ENCODE measurements at places on chromosomes 13 and 19.

DNA sequence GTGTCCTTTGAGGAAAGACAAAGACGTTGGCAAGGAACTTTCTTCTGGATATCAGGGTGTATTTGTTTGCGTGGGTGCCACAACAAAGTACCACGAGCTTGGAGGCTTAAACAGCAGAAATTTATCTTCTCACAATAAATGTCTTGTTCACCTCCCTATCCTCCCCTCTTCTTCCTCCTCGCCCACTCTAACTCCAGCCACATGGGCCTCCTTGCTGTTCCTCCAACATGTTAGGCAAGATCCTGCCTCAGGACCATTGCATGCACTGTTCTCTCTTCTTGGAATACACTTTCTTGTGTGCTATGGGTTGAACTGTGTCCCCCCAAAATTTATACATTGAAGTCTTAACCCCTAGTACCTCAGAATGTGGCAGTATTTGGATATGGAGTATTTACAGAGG, 45.7 kb downstream of the VAV1 start:
- no peak for DNase-seq

DNA sequence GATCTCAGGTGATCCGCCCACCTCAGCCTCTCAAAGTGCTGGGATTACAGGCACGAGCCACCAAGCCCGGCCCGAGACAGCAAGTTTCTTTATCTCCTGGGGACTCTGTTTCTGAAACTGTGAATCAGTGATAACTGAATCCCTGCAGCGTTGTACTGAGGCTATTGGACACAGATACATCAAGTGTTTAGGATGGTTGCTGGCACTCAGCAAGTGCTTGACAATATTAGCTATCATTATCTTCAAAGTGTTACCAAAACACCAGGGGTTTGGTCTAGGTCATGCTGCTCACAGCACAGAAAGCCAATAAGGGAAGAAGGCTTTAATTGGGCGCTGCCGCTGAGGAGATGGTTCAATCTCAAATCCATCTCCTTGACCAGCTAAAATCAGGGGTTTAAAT, 20.5 kb upstream of the PNMA8C start:
- no peak for DNase-seq

DNA sequence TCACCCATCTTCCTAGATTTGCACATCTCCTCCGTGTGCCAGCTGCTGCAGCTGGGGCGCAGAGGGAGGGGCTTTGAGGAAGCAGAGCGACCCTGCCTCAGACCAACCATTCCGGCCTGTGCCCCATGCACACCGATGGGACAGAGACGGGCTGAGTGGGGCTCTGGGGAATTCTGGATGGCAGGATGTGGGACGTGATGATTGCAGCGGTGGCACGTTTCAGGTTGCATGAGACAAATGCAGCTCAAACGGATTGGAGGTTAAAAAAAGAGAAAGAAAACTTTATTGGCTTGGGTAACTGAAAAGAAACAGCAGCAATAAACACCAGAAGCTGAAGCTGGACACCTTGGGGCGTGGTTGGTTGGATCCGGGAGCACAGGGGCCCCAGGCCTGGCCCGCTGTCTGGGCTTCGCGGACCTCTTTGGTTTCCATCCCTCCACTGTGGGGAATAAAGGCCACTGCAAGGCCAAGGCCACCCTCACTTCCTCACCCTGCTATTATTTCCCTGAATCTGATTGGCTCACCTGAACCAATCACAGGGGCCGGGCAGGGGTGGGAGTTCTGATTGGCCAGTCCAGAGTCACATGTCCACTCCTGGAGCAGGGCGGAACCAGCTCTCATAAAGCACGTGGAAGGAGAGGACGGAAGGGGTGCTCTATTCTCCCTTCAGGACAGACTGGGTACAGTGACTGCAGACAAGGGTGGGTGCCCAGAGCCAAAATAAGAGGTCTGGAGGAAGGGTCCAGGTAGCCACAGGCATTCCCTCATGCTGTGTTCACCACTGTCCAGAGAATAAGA, 6.1 kb upstream of the ZNF787 start:
- DNase-seq = no peak

DNA sequence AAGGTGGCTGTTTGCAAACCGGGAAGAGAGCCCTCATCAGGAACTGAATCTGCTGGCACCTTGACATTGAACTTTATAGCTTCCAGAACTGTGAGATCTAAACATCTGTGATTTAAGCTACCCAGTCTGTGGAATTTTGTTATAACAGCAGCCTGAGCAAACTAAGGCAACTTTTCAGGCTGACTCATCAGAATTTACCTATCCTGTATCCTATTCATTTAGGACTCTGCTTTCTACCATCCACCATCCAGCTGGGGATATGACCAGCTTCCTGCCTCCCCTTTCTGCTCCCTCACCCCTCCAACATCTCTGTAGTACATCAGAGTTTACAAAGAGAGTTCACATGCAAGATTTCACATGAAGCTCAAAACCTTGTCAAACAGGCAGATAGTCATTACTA, 11.1 kb upstream of the CNMD start:
- no peak for DNase-seq

DNA sequence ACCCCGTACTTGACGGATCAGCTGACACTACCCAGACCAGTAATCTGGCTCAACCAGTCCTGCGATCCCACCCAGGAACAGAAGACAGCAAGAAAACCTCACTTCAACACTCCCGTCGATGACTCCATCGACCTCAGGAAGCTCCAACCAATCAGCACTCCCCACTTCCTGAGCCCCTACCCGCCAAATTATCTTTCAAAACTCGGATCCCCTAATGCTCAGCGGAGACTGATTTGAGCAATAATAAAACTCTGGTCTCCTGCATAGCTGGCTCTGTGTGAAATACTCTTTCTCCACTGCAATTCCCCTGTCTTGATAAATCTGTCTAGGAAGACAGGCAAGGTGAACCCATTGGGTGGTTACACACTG, 1.2 kb downstream of the LSM4 start:
- no peak for DNase-seq

GRCh38 chr19:53704011-53704410, 72.2 kb downstream of the DPRX start:
- DNase-seq = no peak

GRCh38 chr13:72652681-72653080, 74.7 kb downstream of the MZT1 start:
- DNase-seq = no peak

DNA sequence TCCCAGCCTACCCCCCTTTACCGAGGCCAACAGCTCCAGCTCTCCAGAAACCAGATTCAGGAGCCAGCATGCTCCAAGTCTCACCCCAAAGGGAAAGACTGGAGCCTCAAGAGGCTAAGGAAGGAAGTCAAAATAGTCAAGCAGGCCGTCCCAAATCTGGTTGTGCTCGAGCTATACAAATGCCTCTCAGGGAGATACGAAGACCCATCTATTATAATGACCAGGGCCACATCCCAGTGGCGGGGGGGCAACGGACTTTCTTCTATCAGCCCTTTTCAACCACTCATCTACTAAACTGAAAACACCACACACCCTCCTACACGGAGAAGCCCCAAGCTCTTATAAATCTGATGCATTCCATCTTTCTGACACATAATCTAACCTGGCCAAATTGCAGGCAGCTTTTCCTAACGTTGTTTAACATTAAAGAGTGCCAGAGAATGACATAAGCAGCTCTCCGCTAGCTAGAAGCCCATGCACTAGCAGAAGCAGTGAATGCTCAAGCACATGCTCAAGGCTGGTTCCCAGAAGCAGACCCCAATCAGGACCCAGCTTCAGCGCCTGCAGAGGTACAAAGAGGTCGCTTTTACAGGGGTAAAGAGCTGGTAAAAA, 104.6 kb upstream of the ZNF98 start:
- DNase-seq = no peak

DNA sequence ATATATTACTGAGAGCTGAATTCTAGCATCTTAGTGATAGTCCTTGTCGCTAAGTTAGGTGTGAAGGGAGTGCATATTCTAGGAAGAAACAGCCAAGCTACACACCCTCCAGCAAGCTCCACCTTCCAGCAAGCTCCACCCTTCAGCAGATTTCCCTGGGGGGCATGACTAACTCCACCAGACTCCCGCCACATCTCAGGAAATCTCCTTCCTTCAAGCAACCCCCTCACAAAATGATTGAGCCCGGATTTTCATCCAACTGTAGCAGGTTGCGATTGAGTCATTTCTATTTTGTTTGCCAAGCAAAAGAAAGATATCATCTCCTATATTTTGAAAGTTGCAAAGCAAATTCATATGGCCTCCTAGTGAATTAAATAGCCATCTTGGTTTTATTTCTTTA, 162.1 kb upstream of the TMTC4 start:
- no peak for DNase-seq

DNA sequence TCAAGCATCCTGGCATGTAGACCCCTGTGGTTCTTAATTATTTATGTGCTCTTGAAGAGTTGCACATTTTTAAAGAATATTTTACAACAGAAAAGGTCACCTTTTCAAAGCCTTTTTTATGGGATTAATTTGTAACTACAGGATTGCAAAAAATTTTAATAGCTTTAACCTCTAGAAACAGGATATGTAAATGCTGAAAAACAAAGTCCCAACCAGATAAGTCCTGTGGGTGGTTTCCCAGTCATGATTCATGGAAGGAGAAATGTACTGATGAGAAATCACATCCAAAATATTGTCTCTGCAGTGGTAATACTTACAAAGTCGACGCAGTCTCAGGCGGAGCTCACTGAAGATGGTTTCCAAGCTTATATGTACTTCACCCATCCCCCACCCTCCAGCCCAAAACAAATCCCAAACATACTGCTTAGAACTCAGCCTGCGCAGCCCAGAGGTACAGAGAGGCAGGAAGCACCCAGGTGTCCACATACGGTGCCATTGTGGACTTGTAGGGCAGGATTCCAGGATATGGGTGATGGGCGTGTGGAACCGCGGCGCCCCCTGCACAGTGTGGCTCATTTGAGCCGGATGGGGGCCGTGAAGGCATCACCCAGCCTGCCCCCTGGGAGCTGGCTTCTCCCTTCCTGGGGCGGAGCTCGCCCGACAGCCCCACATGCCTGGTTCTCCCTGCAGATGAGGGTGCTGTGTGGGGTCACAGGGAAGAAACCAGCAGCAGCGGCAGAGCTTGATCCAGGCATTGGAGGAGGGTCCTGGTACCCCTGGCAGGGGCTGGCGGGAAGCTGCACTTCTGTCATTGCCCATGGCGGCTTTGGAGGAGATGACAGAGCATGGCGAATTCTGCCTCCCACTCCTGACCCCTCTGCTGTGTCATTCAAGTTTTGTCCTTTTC, 101.2 kb downstream of the ATP11A start:
- DNase-seq = no peak

DNA sequence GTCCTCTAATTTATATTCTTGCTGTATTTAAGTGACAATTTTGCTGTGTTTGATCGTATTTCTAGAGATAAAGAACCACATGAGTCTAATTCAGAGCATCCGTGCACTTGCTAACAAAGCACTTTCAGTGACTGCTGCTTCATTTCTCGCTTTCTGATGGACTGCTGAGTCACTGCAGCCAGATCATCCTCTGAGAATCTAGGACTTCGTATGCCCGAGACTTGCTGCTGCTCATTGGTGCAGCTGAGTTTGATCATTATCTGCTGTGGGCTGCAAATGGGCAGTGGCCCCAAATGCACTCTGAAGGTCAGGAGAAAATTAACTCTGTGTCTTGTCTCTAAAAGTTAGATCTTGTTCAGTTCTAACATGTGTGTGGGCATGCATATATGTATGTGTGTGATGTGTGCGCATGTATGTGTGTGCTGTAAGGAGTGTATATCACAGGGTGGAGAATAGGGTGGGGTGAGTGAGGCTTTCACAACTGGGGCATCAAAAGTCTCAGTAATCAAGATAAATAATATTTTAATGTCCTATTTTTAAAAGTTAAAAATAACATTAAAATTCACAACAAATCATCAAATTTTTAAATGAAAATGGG, 342.6 kb downstream of the MTUS2 start:
- no peak for DNase-seq

- no peak for DNase-seq
These were observed 35.4 kb upstream of the MAP3K10 start for GRCh38 chr19:40155749-40156265.

DNA sequence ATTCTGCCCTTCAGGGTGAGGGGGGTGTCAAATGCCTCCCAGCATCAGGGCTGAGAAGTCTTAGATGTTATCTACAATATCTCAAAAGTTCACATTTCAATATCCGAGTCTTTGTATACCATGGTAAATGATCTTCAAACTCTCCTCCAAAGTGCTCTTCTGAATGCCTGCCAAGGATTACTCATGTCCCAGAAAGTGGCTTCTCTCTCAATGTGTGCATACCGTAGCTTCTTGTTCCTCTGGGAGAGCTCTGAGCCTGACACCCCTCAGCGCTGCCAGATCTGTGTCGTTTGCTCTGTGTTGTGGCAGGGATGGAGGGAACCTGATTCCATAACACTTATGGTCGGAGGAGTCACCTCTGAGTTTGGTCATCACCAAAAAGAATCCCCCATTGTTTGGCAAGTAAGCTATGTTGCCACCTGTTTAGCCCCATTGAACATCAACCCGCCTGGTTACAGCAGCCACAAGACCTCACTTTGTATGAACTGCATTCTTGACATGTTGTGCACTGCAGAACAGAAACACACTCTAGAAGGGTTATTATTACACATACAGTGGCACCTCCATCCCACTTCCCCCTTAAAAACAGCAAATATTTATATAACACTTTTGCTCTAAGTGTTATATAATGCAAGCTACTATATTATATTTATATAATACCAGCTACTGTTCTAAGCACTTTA, 163.1 kb upstream of the MIR17HG start:
- no peak for DNase-seq

GRCh38 chr13:29819143-29819542, 31.3 kb downstream of the UBL3 start:
- DNase-seq = no peak

DNA sequence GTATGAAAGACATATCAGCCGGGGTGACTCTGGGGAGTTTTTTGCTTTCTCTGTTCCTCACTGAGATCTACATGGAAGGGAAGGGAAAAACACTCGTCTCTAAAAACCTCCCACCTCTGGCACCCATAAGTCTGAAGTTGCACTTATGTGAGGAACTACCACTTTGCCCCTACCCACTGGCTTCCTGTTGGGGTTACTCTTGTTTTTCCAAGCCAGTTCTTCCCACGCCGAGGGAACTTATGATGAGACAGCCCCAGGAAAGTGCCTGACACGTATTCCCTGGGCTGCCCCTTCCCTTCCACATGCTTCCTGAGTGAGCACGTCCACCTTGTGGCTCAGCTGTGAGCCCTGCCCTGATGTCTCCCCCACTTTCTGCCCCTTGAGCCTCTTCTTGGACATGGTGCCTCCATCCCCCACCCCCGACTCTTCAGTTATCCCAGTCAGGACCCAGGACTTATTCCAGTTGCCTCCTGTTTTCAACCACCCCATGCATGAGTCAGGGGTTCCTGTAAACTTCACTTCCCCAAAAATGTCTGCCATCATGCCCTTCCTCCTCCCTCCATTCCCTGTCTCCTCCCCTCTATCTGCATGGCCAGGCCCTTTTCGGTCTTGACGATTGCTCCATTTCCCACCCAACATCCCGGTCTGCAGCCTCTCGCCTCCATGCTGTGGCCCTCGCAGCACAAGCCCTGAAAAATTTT, 5.1 kb upstream of the SIGLEC7 start:
- no peak for DNase-seq

DNA sequence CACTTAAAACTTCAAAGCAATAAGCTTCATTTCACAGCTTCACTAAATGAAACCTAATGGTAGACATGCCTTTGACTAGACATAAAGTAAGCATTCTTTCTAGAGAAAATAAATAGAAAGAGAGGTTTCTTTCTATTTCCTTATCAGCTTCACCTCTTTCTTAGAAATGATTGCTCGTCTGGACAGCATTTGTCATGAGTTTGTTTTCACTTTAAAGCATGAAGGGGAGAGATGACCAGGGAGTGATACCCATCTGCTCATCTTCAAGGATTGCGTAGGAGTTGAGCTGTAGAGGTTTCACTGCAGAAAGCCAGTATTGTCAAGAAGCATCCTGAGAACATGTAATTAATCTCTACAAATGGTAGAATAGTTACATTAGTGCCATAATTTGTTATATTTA, 61.3 kb downstream of the COL4A2 start:
- no peak for DNase-seq

GRCh38 chr13:103969520-103970050, 903.4 kb upstream of the SLC10A2 start:
- no peak for DNase-seq

Data from stimulated activated CD4-positive, alpha-beta T cell treated with anti-CD3 and anti-CD28 coated beads, Interleukin-1b, Interleukin-23, amount 100 ng/mL, for 4 hours (primary cell).